ENCODE measurements at places on chromosomes 2 and 18.

- DNase-seq = no peak
Observed at GRCh38 chr18:33761363-33761762, 183.3 kb downstream of the ASXL3 start.

- no peak for DNase-seq
Observed at GRCh38 chr2:101887328-101887727, 104.4 kb upstream of the IL1R2 start.

DNA sequence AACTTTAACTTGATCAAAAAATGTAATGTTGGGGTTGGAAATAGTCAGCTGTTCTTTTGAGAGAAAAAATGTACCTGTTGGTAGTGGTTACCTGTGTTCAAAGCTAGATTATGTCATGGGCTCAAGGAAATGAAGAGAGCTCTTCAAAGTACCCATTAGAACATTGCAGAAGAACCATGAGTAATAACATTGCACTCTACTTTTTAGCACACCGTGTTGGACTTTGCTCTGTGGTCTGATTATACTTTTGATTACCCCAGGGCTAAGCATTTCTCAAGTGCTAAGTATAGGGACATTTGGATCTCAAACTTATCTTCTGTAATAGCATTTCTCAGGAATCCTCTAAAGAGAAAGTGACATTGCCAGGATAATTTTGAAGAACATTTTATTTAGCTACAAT, 1122.8 kb upstream of the CELF4 start:
- DNase-seq = no peak

DNA sequence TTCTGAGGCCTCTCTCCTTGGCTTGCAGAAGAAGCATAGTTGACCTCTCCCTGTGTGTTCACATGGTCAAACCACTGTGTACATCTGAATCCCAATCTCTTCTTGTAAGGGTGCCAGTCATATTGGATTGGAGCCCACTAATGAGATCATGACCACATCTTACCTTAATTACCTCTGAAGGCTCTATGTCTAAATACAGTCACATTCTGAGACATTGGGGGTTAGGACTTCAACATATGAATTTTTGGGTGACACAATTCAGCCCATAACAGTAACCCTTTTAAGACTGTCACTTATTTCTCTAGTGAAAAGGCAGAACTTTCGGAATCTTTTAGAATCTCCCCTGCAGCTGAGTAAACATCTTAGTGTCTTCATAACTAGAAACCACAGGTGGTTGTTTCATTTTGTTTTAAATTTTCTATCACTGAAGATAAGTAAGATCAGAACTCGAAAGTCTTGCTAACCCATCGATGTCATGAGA, 33.3 kb downstream of the BMP10 start:
- DNase-seq = no peak

GRCh38 chr2:47503481-47504070, 100.6 kb downstream of the MSH2 start:
- DNase-seq = no peak

DNA sequence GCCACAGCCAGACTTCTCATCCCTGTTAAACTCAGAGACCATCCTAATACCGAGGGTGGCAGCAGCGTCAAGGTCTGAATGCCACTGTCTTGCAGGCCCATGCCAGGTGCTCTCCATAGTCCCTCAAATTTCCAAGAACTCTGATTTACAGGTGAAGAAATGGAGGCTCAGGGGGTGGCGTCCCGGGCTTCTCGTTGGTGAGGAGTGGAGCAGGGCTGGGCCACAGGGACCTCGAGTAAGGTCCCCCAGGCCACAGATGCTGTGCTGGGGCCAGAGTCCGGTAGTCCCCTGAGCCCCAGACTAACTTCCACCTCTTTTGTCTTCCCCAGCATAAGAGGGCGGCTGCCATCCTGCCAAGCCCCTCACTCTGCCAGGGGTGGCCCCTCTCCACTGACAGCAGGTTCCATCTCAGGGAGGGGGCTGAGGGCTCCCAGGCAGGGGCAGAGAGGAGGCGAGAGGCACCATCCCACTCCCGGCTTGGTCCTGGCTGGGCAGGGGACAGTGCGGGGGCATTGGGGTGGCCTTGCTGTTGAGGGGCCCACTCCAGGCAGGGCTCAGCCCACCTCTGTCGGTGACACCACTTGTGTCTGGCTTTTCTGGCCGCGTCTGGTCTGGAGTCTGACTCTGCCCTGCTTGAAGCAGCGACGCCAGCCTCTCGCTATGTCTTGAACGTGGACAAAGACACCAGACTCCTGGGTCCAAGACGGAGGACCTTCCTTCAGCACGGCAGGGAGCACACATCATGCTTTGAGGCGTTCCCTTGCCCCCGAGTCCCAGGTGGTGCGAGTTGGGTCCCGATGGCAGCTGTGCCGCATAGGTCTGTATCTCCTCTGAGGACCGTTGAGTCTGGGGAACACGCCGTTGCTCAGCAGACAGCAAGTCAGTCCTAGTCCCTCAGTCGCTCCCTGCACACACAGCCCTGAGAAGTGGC, 15.9 kb upstream of the KLHL30 start:
- DNase-seq = no peak

DNA sequence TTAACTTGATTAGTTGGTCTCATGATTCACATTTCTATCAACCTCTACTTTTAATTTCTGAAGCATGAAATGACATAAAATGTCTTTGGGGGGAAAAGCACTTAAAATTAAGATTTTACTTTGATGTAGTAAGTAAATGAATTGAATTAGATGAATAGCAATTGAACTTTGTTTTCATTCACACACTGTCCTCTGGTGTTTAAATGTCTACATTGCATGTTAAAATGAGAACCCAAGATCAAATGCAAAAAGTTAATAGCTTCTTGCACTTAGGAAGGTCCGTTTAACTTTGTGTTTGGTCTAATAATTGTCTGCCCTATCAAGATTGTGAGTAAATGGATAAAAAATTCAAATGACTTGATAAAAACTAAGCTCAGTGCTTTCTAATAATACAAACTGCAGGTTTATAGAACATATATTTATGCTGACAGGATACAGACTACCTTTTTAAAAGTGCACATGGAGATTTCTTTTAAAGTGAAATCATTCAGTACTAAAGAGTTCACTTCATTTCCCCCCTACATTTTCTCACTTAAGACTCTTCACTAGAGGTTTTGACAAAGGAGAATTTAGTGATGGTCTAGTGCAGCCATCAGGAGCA, 156.2 kb upstream of the NABP1 start:
- DNase-seq = peak; percentile 7

GRCh38 chr2:107618769-107619168, 207.9 kb upstream of the RGPD4 start:
- DNase-seq = no peak

GRCh38 chr2:64760128-64760527, 106.4 kb upstream of the SERTAD2 start:
- DNase-seq = no peak

DNA sequence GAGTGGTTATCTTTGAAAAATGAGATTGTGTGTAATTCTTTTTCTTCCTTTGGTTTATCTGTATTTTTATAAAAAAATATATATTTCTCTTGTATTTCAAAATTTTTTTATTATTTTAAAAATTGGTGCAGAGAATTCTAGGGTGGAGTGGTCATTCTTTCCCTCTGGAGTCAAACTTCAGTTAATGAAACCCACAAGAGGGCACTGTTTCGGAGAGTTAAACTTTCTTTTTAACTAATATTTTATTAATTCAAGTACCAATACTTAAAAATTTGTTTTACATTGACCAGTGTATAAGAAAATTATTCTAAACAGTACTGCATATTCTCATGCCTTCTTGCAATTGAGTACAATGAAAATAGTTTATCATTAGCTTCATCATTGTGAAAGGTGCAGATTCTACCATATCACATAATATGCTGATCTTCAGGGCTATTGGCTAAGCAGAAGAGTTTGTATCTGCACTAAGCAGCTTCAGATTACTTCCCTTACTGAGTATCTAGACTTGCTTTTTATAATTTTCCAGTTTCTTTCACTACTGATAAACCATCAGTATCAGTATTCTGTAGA, 50.1 kb downstream of the HS1BP3 start:
- no peak for DNase-seq

DNA sequence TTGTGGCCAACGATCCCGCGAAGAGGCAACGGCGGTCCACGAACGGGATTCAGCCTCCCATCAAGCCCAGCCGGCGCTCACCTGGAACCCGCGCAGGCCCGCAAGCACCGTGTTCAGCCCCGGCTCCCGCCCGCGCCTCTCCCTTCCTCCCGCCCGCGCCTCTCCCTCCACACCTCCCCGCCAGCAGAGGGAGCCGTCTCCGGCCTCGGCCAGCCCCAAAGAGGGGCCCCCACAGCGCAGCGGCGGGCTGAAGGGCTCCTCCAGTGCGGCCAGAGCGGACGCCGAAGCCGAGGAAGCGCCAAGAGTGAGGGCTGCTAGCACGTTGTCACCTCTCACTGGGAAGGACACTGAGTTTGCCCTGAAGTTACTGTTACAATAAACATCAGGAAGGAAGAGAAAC, 55.3 kb upstream of the LAPTM4A start:
- peak; percentile 32 for DNase-seq

All from DMS153 (cell line).